ENCODE measurements at places on chromosomes 16 and 17.

- peak; percentile 3 for DNase-seq
Measured at GRCh38 chr17:80805032-80805751, 186.4 kb upstream of the CHMP6 start.

GRCh38 chr16:74700116-74700437 is 585 bp downstream of the MLKL start:
- peak; percentile 53 for DNase-seq

- DNase-seq: peak; percentile 80
Measured at GRCh38 chr16:77212741-77213541, 13.7 kb downstream of the SYCE1L start.

GRCh38 chr17:31472137-31472536 is 80.7 kb downstream of the RAB11FIP4 start:
- DNase-seq: no peak

DNA sequence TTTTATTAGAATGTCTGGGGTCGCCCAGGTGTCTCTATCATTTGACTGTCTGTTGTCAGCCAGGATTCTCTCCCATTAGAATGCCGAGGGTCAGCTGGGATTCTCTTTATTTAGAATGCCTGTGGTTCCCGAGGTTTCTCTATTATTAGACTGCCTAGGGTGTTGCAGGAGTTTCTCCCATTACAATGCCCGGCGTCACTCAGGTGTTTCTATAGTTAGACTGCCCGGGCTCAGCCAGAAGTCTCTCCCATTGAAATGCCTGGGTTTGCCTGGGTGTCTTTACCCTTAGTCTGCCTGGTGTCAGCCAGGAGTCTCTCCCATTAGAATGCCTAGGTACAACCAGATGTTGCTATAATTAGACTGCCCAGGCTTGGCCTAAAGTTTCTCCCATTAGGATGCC is 2252.0 kb downstream of the TP53TG3F start:
- no peak for DNase-seq

DNA sequence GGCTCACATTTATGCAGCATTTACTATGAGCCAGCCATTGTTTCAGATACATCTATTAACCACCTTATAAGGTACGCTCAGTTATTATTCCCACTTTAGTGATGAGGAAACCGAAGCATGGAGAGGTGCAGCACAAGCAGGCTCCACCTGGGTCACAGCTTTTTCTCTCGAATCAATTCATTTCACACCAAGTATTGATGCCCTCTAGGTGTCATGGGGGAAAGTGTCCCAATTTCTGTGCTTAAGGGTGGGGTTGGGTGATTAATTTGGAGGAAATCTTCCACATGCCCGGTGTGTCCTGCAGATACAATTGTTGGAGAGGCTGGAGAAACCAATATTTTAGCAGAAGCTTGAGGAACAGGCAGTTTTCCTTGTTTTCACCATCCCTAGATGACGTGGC is 62.7 kb upstream of the DNAJA2 start:
- no peak for DNase-seq

DNA sequence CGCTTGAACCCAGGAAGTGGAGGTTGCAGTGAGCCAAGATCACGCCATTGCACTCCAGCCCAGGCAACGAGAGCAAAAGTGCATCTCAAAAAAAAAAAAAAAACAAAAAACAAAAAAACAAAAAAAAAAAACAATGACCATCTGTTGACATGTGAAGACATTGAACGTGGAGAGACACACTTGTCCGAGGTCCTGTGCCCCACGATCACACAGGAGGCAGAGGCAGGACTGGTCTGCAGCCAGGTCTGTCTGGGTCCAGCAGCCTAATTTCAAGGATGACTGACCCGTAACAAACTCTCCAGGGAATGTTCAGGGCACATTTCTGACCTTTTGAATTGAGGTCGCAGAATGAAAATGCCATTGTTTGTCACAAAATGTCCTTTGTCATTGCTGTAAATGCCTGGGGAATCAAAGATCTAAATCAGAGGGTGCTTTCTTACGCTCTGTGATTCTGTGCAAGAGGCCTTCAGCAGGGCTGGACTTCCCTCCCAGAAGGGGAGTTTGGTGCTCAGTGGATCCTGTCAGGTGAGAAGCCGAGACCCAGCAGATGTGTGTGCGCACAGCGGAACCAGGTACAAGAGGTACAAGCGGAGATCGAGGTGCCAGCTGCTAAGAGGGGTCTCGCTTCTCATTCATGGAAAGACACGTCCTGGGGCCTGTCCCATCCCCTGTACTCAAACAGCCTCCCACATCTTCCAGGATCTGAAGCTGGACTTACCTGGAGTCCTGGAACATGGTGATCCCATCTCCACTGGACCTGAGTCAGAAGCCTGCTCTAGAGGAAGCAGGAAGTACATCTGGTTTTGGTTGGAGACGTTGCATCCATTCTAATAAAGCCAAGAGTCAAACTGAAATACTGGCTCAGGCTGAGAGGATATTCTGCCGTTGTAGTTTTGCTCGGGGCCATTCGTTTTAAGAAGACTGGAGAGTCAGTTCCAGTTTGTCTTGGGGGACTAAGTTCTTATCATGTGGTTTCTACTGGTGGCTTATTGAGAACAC is 95.8 kb downstream of the IRF8 start:
- no peak for DNase-seq

- DNase-seq: no peak
Measured at GRCh38 chr17:44253006-44253405, 14.9 kb downstream of the SLC4A1 start.

DNA sequence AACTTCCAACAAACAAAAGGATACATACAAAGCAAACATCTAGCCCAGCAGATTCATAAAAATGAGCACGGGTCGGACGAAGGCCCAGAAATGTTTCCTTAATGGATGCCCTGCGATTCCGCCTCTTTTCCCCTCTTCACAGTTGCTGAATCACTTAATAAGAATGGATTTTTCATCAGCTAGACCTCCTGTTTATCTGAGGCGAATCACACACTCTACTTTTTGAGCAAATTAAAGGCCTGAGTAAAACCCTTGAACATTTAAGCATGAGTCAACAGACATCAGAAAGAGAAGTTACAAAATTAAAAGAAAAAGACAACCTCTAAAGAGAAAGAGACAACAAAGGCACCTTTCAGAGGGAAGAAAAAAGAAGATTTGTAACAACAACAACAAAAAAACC is 44.7 kb downstream of the HS3ST3A1 start:
- no peak for DNase-seq

DNA sequence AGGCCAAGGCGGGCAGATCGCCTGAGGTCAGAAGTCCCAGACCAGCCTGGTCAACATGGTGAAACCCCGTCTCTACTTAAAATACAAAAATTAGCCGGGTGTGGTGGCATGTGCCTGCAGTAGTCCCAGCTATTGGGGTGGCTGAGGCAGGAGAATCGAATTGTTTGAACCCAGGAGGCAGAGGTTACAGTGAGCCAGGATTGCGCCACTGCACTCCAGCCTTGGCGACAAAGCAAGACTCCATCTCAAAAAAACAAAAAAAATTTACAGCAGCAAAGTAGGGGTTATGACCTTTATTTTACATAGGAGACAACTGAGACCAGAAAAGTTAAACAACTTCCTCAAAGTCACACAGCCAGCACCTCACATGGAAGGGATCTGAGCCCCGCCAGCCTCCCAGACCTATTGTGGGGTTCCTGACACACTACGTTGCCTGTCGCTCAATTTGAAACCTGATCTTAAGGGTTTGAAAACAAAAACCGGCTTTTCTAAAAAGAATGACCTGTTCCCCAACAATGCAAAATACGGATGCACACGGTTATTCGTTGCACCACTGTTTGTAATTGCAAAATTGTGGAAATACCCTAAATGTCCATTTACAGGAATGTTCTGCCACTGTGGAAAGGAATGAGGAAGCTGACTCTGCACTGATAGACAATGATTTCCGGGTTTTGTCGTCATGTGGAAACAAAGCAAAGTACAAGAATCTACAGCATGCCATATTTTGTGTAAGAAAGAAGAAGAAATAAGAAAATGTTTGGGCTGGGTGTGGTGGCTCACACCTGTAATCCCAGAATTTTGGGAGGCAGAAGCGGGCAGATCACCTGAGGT is 77.2 kb downstream of the CNGB1 start:
- DNase-seq: no peak

DNA sequence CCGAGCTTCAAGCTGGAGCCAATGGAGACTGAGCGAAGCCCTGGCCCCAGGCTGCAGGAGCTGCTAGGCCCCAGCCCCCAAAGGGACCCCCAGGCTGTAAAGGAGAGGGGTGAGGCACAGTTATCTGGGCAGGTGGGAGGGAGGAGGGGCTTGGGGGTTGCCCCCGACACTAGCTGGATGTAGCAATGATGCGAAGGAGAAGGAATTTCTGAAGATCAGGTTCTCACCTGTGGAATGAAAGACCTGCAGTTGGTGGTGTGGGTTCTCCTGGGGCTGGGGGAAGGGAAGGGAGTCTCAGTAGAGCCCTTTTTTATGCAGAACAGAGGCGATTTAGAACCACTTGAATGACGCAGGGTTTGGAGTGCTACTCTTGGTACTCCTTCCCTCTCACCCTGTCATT is 1.8 kb downstream of the ZNF263 start:
- no peak for DNase-seq

DNA sequence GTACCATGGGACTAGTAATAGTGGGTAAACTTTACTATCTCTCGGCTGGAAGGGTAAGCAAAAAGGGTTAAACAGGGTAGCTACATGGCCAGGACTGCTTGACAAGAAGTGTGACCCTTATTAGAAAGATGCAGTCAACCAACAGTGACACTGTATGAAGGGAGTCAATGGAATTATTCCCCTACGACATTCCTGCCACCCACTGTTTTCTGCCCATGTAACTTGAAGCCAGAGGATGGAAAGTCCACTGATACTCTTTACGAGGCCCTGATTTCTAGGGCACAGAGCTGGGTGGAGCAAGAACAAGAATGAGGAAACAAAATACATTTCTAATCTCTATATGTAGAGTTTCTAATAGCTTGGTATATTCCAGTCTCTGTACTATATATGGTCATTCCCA is 1102.5 kb downstream of the CDH11 start:
- DNase-seq: no peak

GRCh38 chr17:65809366-65809765 is 247.9 kb upstream of the AXIN2 start:
- DNase-seq: no peak

DNA sequence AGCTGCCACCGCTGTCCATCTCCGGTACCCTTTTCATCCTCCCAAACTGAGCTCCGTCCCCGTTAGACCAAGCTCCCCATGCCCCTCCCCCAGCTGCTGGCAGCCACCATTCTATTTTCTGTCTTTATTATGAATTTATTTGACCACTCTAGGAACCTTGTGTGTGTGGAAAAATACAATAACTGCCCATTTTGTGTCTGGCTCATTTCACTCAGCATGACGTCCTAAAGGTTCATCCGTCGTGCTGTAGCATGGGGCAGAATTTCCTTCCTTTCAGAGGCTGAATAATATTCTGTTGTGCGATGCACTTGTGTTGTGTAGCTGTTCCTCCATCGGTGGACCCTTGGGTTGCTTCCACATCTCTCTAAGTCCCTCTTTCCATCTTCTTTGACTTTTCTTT is 263.1 kb downstream of the SEC14L1 start:
- DNase-seq: no peak

- no peak for DNase-seq
Measured at GRCh38 chr17:42284024-42284369, 4.3 kb upstream of the STAT5A start.

Measured in activated CD4-positive, alpha-beta memory T cell treated with anti-CD3 and anti-CD28 coated beads for 36 hours (primary cell).